Femur (tissue), 1 donor: ENCODE measurements at places on chromosomes 2 and 18.

DNA sequence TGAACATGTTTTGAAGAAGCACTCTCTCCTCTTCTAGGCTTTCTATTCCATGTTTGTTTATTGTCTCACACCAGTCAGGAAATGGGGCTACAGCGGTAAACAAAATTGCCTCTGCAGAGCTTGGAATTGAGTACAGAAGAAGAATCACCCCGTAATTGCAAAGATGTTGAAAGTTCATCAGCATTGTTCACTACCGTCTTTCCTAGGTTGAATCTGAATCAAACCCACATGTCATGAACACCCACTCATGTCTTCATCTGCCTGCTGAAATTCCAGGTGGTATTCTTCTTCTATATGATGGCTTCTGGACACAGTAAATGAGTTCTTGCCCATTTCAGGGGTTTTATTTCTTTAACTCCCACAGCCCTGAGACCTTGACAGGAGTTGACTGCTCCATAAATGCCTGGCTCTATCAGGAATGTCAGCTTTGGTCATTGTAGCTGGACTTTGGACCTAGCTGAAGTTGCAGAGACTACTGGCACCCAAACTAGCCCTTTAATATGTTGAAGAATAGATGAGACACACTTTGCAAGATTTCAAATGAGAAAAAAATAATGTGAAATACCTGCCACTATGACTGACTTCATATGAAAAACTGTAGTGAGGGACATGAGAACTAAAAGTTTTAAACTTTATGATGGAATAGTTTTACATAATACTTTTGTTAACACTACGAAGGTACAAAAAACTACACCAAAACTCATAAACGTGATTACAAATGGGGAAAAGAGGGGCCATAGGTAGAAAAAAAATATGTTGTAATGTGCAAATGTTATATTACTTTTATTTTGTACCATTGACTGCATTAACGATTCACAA, 1235.3 kb upstream of the ZEB2 start:
- no peak for DNase-seq

DNA sequence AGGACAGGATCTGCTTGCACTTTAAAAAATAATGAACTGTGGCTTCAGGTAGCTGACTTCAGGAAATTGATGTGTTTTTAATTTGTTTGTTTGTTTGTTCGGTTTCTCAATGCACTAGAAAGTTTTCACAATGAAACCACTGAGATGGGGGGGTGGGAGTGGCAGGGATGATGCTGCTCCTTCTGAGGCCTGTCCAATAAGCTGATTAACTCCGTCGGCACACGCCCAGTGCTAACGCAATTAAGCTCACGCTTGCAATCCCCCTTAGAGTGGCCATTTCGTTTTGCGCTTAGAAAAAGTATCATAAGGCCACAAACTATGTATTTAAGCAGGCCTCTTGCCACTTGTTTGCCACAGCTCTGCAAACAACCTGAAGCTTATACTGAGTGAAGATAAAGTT, 12.5 kb upstream of the GPR39 start:
- DNase-seq = no peak

- DNase-seq = no peak
These were observed 21.5 kb upstream of the NABP1 start for GRCh38 chr2:191656391-191656790.

DNA sequence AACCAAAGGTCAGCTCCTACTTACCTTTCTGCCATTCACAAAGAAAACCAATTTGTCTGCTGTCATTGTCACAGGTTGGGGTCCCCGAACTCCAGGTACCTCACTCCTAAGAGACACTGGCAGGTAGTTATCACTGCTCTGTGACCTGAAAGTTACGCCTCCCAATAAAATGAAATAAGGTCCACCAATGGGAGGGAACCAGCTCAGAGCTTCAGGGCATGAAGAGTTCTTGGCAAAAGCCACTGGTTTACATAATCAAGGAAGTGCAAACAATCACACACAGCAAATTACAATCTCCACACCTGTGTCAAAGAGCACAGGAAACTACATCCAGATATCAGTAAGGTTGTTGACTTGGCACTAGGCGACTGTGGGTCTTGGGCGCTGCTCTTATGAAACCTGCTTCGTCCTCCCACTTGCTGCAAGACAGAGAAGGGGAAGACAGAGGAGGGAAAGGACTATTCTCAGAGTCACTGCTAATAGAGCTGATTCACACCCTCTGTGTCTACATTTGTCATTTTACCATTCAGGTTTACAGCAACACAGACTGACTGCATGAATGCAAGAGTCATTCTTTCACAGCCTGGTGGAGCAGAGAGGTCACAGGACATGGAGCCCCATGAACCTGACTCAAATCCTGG, at the start of gene XDH:
TSS of gene XDH (minus strand) at position 142 of the 641 bp plus-strand sequence. CDS start at position 66, 76 bp downstream.
- DNase-seq = no peak

- no peak for DNase-seq
These were observed 230.0 kb downstream of the ACTR3 start for GRCh38 chr2:114119862-114120261.

DNA sequence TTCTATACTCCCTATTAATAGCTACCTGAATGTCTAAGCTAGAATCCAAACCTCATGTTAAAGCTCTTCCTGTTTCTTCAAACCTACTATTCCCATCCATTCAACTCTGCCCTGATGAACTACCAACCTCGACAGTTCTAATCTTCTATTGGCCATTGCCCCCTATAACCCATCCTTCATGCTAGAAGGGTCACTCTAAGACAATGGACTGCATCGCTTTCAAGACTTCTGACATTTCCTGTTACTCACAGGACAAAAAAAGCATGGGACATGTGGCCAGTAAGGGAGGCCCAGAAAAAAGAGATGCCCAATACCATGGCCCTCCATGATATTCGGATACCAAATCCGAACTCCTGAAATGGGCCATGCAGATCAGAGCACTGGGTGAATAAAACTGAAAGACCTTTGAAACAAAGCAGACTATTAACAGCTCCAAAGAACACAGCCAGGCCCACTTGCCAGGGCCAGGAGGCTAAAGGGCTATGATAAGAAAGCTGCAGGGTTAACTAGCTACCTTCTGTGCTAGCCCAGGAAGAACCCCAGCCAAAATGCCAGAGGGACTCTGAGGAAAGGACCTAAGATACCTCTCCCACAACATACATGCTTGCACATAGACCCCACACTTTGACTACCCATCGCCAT, 4.5 kb downstream of the B4GALT6 start:
- no peak for DNase-seq

GRCh38 chr18:43389163-43389562, 111.9 kb upstream of the SYT4 start:
- DNase-seq = no peak

GRCh38 chr2:208375491-208376068, 31.0 kb upstream of the PTH2R start:
- no peak for DNase-seq

- no peak for DNase-seq
These were observed 799.6 kb upstream of the HS6ST1 start for GRCh38 chr2:129118296-129118695.

DNA sequence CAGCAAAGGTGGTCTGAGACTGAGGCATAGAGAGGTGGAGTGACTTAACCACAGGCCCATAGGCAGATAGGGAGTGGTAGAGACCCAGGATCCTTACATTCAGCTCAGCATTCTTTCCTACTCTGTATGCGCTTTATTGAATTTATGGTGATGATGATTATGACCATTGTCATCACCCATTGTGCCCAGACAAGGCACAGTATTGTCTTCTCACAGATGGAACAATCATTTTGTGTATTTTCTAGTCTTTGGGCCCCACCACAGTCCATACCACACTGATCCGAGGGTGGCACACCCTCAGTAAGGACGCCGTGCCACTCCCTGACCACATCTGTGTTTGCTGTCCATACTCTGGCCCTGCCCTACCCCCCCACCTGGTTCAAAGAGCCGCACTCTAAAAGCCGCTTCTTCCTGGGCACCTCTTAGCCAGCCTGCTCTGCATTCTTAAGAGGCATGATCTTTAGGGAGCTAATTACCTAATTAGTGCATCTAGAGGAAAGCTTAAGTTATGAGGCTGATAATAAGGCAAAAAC, 179.6 kb upstream of the SMAD2 start:
- DNase-seq = no peak

DNA sequence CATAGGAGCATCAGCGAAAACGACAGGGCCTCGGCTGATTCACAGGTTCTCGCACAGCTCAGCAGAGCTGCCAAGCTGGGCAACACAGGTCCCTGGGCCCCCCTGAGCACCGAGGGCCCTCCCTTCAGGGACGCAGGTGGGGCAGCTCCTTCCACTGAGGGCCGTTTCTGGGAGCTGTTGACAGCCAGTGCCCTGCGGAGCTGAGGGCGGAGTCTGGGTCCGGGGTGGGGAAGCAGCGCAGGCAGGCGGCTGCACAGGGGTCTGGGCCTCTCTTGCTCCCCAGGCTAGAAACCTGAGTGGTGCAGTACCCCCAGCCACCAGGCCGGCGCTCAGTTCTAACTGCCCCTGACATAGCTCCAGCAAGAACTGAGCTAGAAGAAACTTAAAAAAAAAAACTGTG, 65.7 kb downstream of the PXDN start:
- DNase-seq = no peak

DNA sequence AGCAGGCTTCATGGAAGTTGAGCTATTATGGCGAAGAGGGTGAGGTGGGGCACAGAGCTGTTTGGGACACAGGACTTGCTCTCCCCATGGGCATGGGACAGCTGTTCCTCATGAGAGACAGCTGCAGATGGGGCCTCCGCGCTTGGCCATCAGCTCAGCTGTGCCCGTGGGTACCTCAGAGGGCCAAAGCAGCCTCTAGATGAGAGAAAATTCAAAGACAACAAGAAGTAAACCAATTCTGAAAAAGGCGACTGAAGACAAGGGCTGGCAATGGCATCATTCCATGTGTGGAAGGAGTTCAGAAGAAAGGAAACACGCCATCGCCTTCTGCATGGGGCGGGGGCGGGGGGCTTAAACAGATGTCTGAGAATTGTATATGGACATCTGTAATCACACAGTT, 136.2 kb downstream of the BCL2 start:
- DNase-seq = peak; percentile 69

DNA sequence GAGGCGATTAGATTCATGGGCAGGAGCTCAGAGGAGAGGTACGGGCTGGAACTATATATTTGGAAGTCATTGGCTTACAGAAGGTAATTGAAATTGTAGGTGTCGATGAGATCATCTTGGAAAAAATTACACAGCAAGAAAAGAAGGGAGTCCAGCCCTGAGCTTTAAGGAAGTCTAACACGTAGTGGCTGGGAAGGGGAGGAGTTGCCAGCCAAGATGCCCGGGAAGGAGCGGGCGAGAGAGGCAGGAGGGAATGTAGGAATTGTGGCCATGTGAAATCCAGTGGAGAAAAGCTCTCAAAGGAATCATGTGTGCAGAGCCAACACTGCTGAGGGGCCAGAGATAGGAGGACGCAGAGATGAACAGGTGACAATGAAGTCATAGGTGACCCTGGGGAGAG, 25.6 kb upstream of the SCYGR1 start:
- no peak for DNase-seq

GRCh38 chr2:180759631-180760030, 220.8 kb upstream of the UBE2E3 start:
- no peak for DNase-seq

- DNase-seq = no peak
These were observed 30.5 kb upstream of the TWIST2 start for GRCh38 chr2:238817382-238817781.

- no peak for DNase-seq
These were observed 26.5 kb downstream of the TMEM182 start for GRCh38 chr2:102788216-102788884.

GRCh38 chr2:234827096-234827860, 124.5 kb upstream of the SH3BP4 start:
- DNase-seq = no peak

DNA sequence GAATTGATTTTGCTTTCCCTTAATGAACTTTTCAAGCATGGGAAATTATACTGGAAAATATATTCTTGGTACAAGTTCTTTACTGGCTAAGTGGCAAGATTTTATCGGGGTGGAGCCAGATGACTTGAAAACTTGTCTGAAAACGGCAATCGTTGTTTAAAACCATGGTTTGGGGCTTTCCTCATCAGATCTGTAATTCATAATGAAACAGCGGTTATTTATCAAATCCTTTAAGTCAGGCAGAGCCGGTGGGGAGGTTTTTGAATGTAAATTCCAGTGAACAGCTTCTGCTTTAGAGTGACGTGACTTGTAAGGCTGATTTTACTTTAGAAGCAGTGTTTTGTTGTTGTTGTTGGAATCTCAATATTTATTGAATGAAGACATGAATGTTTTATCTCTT, 2.6 kb downstream of the SEC11C start:
- DNase-seq = no peak

GRCh38 chr2:25620077-25620476, 53.3 kb downstream of the DTNB start:
- no peak for DNase-seq

DNA sequence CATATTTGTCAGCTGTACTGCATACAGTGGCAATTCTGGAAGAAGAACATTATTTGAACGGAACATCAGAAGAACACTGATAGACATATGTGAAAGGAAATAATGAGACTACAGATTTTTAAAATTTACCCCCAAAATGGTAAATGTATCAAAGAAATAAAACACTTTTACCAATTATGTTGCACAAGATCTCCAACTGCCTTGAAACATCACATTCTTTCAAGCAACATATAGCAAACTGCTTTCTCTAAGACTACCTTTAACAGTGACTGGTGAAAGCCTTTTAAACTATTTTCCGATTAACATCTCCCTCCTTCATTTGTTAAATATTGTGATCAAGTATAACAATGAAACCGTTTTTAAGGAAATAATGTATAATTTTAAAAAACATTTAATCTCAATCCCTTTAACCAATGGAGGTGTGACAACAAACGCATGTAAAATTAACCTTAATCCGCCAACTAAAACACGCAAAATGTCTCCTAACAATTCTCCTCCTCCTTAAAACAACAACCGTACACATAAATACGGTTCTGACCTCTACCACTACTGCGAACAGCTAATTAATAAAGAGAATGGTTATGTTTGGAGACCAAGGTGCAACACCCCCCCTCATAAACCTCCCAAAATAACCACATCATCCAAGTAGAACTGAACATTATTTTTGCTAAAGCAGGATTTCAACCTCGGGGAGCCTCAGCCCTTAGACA, 2.4 kb downstream of the FBXO11 start:
- no peak for DNase-seq

DNA sequence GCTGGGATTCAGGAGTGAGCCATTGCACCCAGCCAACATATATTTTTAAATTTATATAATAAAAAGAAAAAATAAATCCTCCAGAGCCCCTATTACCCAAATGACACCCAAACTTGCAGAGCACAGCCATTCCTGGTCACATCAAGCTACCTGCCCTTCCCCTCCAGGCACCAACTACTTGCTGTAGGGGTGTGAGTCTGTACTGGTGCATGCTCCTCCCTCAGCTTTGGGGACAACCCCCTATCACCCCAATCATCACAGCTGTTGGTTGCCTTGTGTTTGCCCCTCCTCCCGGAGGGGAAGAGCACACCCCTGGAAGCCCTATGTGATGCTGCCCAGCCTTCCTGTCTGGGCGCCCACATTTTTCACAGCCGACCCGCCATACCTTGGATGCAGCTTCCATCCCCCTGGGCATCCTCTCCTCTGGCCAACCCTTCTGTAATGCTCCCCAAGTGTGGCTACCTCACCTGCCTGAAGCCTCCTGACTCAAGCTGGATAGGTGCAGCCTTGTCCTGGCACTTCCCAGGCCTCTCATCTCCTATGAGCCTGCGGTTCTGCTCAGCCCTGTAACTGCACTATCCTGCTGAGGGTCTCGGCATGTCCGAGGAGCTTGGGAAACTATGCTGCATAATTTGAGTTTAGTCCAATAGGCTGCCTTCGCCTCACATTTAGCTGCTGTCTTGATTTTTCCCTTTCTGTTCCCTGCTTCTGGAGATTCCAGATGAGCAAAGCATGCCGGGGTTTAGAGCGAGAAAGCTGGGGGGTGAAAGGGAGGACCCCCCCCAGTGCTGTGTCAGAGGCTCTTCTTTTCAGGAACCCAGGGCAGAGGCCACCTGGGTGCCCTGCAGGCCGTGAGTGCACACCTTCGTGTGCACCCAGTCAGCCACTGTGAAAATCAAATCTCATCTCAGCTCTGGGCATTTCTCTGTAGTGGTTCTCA, 27.2 kb downstream of the CHST10 start:
- DNase-seq = no peak
